ENCODE measurements at places on chromosomes 3 and 15. TPM values are rescaled to one million over a fixed set of nuclear protein-coding genes. Genes with fewer than 3 reads are reported as not detected.

Gene USP50
- total RNA-seq: 0.97 TPM

Gene KY
- 13.7 TPM for total RNA-seq

Gene ADCY5
- total RNA-seq: 225 TPM

Gene COLQ
- 2.2 TPM for total RNA-seq

Gene SLC28A1
- 0.46 TPM for total RNA-seq

Gene SLCO2A1
- total RNA-seq: 8.3 TPM

Gene GUCA1C
- total RNA-seq: 0.32 TPM

Gene CHRM5
- total RNA-seq: not detected

Gene KIF15
- total RNA-seq: 0.73 TPM

Gene GOLGA6L4
- total RNA-seq: 1.0 TPM

Gene TGFBR2
- 168 TPM for total RNA-seq

Gene SELENOS
- total RNA-seq: 41.1 TPM

Gene MITF
- total RNA-seq: 65.5 TPM

Gene MGLL
- 83.5 TPM for total RNA-seq

Gene CACNA1D
- total RNA-seq: 0.78 TPM

Gene ULK3
- total RNA-seq: 35.8 TPM

Gene CD80
- not detected for total RNA-seq

Gene CSPG5
- 0.22 TPM for total RNA-seq

Gene GOLGA6D
- not detected for total RNA-seq

Gene NANOGP8
- total RNA-seq: not detected

Gene COL6A5
- total RNA-seq: not detected

Gene AHSG
- not detected for total RNA-seq

Gene C15orf62
- 0.16 TPM for total RNA-seq

Gene FRMD5
- 44.0 TPM for total RNA-seq

Gene CD86
- 3.7 TPM for total RNA-seq

Gene SERINC4
- total RNA-seq: 0.19 TPM

Gene GADL1
- not detected for total RNA-seq

Gene TPRG1
- total RNA-seq: 2.7 TPM

Gene SLC26A6
- total RNA-seq: 10.8 TPM

All from Right ventricle myocardium superior (tissue), 1 donor.